ENCODE measurements at places on chromosomes 1 and 21.
A peak's percentile ranks its signal among the peaks of the same experiment; 100 is the strongest.

DNA sequence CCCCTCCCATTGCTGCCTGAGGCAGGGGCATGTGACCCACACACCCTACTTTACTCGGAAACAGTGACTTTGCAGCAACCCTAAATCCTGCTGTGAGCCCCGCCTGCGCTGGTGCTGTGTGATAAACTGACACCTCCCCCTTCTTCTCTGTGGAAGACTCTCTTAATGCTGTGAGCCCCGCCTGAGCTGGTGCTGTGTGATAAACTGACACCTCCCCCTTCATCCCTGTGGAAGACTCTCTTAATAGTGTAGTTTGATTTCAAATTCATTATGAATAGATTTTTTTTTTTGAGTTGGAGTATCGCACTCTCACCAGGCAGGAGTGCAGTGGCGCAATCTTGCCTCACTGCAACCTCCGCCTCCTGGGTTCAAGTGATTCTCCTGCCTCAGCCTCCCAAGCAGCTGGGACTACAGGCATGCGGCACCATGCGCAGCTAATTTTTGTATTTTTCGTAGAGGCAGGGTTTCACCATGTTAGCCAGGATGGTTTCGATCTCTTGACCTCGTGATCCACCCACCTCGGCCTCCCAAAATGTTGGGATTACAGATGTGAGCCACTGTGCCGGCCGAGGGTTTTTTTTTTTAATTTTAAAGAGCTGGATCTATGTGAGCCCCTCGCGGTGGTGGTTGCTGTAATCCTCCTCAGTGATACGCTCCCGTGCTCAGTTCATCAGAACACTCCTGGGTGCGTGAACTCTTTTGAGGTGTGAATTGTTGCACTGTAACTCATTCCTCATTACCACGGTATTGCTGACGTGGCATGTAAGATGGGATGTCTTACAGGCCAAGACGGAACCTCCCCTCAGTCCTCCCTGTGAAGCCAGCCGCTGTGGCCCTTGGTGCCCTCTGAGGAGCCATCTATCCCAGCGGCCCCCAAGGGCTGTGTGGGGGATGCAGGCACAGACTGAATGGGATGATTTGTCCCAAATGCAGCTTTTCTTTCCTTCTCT is 60.3 kb downstream of the GALNT2 start:
- no peak for DNase-seq

- no peak for DNase-seq
Measured at GRCh38 chr1:227094249-227094966, 154.3 kb downstream of the COQ8A start.

- no peak for DNase-seq
Measured at GRCh38 chr1:10851024-10852013, 54.9 kb upstream of the CASZ1 start.

DNA sequence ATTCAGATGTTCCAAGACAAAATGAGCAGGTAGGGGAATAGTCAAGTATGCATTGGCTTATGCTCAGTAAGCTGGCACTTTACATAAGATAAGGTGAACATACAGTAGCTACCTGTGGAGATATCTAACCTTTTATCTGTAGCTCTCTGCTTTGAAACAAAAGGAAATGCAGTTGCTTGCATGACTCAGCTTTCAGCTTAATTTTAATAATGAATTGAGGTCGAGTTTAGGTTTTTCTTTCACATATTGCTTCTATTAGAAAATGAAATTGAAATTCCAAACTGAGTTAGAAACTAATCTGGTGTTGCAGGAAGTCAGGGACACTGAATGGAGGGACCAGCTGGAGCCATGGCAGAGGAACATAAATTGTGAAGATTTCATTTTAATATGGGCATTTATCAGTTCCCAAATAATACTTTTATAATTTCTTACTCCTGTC is 8.3 kb downstream of the FRRS1 start:
- no peak for DNase-seq

DNA sequence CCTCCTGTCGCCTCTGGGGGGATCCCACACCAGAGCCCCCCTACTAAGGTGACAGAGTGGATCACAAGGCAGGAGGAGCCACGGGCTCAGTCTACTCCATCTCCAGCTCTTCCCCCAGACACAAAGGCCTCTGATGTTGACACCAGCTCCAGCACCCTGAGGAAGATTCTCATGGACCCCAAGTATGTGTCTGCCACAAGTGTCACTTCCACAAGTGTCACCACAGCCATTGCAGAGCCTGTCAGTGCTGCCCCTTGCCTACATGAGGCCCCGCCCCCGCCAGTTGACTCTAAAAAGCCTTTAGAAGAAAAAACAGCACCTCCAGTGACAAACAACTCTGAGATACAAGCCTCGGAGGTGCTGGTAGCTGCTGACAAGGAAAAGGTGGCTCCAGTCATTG is 42.2 kb downstream of the ZBTB17 start:
- DNase-seq: no peak

GRCh38 chr1:65940126-65940525 is 147.4 kb downstream of the PDE4B start:
- DNase-seq: no peak

- no peak for DNase-seq
Measured at GRCh38 chr1:36523230-36523495, 40.5 kb upstream of the CSF3R start.

DNA sequence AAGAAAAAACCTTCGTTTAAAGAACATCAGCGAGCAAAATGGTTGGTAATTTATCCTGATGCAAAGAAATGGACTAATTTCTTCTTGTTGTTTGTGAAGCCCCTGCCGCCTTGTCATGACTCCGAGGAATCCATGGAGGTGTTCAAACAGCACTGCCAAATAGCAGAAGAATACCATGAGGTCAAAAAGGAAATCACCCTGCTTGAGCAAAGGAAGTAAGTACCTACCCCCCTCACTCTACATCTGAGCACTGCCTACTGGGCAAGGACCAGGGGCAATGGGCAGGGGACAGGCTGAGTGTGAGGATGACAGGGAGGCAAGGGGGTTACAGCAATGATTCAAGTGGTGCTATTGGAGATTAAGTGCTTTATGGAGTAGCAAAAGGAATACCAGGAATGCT is 29.4 kb downstream of the MAP3K7CL start:
- DNase-seq: no peak

DNA sequence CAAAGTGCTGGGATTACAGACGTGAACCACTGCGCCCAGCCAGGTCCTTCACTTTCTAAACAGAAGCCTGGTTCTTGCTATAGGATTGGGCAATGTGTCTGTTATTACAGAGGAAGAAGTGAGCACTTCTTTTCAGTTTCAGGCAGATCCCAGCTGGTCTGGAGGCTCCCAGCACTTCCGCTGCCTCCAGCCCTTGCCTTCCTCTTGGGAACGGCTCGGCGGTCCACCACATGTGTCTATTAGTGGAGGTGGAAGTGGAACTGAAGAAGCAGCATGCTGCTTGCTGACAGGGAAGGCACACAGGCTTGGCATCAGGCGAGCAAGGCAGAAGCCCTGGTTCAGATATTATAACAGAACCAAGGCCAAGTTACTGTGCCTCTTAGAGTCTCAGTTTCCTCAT is 17.0 kb downstream of the MKNK1 start:
- peak; percentile 30 for DNase-seq

DNA sequence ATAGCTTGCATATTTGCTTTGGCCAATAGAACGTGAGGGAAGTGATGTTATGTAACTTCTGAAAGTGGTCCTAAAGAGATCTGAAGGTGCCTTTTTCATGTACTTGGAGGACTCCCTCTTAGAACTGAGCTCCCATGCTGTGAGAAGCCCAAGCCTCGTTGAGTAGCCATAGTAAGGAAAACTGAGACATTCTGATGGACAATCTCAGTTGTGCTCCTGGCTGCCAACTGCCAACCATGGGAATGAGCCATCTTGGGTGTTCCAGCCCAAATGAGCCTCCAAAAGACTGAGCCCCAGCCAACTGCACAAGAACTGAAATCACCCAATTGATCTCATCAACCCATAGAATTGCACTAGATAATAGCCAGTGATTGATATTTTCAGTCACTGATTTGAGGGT is 106.7 kb downstream of the MRPL39 start:
- DNase-seq: no peak

GRCh38 chr1:225520587-225521227 is 92.9 kb upstream of the LBR start:
- DNase-seq: no peak

DNA sequence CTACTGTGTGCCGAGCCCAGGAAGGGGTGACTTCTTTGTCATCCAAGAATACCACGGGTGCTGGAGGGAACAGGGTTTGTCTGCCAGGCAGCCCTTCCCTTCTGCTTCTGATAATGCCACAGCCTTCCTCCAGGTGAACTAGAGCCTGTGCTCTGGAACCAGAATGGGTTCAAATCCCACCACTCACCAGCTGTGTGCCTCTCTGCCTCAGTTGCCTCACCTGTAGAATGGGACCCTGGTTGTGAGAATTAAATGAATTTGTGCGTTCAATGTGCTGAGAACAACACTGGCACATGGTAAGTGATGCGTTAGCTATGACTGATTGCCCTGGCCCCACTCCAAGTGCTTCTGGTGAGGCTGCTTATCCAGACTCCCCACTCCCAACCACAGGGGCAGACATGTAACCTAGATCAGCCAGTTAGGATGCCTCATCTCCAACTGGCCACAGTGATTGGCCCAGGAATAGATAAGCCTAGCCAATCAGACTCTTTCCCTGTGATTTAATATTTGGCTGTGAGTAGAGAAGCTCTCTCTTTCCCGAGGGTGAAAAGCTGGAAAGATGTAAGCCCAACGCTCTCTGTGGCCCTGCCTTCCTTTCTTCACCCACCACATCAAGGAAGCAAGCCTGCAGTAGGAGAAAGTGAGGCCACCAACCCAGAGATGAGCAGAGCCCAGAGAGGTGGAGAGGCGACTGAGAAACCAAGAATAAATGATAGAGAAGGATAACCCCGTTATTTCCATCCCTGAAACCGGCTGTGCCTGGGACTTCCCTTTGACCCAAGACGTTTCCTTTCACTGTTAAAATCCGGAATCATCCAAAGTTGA is 20.8 kb upstream of the LAPTM5 start:
- DNase-seq: peak; percentile 27

- no peak for DNase-seq
Measured at GRCh38 chr21:24160528-24160927, 1446.8 kb downstream of the MRPL39 start.

- DNase-seq: no peak
Measured at GRCh38 chr1:225543350-225543749, 109.6 kb downstream of the ENAH start.

DNA sequence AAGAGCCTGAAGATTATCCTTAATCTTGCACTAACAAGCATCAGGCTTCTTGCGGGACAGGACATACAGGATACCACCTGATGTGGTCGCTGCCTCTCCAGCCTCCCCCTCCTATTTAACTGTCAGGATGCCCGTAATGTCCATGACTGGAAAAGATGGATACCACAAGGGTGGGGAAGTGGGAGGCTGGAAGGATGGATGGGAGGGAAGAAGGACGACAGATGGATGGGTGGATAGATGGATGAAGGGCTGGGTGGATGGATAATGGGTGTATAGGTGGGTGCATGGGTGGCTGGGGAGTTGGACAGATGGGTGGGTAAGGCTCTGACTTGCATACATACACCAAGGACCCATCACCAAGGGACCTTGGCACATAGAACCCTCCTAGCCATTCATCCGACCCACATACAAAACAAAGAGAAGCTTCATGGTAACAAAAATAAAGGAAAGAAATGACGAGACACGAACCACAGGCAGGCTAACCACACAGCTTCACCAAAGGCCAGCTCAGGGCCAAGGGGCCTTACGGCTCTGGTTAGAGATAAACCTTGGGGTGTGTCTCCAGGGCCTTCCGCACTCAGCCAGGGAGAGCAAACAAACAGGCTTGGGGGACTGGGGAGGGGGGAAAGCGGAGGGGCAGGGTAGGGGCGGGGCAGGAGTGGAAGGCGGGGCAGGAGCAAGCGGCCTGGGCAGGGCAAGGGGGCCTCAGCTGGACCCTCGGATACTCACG is 50.5 kb downstream of the HSPG2 start:
- no peak for DNase-seq

GRCh38 chr1:223410036-223410435 is 16.8 kb downstream of the CCDC185 start:
- DNase-seq: no peak

DNA sequence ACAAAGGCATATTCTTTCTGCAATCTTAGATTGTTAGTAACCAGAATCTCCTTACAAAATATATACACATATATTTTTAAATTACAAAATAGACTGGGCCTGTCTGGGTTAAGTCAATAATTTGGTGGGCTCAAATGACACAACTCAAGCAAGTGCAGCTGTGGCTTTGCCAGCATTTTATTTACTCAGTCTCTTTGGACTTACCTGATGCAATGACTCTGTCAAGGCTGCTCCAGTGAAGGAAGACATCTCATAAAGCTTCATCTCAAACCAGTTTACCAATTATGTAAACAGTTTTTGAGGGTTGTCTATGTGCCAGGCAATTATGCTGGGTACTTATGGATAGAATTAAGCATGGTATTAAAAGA is 22.8 kb upstream of the ABCA4 start:
- no peak for DNase-seq

DNA sequence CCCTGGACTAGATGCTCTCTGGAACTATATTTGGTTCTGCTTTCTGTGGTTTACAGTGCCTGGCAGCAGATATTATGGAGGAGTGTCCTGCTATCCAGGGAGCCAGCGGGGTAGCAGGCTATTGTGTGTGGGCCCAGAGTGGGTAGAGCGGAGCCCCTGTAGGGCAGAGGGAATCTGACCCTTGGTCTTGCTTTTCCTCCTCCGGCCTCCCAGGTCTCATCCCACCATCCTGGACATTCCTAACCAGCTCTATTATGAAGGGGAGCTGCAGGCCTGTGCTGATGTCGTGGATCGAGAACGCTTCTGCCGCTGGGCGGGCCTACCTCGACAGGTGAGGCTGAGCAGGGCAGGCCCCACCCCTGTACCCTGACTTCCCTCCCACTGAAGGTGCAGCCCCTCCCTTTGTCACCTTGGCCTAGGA is 9.1 kb downstream of the RHOC start:
- peak; percentile 37 for DNase-seq

DNA sequence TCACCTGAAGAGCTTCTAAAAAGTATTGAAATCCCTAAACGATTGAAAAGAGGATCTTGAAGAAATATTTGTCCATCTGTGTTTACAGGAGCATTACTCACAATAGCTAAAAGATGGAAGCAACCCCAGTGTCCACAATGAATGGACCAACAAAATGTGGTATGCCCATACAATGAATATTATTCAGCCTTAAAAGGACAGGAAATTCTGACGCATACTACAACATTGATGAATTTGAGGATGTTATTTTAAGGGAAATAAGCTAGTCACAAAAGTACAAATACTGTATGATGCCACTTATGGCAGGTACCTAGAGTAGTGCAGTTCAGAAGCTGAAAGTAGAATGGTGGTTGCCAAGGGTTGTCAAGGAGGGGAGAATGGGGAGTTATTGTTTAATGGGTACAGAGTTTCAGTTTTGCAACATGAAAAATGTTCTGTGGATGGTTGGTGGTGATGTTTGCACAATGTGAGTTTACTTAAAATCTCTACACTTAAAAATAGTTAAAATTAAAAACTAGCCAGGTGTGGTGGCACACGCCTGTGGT is 37.1 kb upstream of the GADD45A start:
- DNase-seq: no peak

- no peak for DNase-seq
Measured at GRCh38 chr1:187001198-187001889, 172.6 kb downstream of the PLA2G4A start.

DNA sequence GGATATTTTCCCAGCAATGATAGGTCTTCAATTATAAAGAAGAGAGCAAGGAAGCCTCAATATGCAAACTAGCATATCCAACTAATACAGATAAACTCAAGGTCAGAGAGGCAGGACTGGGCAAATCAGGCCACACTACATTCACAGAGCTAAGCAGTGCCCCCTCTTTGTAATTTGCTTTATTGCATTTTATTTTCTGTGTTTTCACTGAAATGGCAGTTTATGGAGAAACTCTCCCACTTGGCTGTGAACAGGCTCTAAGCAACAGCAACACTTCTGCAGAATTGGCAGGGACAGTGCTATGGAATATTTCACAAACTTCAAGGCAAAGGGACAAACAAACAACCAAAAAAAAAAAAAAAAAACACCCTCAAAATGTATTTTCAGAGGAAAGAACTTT is 93.4 kb upstream of the SOD1 start:
- peak; percentile 4 for DNase-seq
